ENCODE measurements at places on chromosomes 2 and 18. TPM values are rescaled to one million over a fixed set of nuclear protein-coding genes. Genes with fewer than 3 reads are reported as not detected.

- peak; percentile 69 for DNase-seq
Measured at GRCh38 chr18:59660786-59661743, 36.2 kb downstream of the CCBE1 start.

- DNase-seq, result no peak
Measured at GRCh38 chr2:207138627-207139297, 27.0 kb downstream of the KLF7 start.

GRCh38 chr18:9571546-9571945 is 42.8 kb downstream of the PPP4R1 start:
- DNase-seq, result no peak

DNA sequence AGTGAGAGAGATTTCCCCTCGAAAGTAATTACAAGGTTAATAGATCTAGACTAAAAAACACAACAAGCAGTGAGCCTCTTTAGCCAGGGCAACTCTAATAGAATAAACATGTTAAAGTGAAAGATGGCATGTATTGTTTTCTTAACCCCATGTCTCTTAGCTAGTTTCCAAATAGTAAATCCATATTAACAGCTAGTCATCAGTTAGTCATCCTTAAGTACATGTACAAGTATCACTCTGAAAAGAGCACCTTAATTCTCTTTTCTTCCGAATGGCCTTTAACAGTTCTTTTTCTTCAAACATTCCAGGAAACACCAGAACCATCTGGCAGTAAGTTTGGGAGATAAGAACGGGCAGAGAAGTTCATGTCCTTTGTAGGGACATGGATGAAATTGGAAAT is 1480.0 kb downstream of the LRP1B start:
- peak; percentile 44 for DNase-seq

- no peak for DNase-seq
Measured at GRCh38 chr2:127941461-127941860, 55.7 kb upstream of the AMMECR1L start.

- DNase-seq, result no peak
Measured at GRCh38 chr18:567122-567521, 13.1 kb upstream of the CETN1 start.

- peak; percentile 67 for DNase-seq
Measured at GRCh38 chr2:43288417-43289305, 62.3 kb upstream of the ZFP36L2 start.

- DNase-seq, result no peak
Measured at GRCh38 chr2:233338046-233338445, 16.2 kb upstream of the DGKD start.

DSC3 gene
- under 0.01 TPM for total RNA-seq

DNA sequence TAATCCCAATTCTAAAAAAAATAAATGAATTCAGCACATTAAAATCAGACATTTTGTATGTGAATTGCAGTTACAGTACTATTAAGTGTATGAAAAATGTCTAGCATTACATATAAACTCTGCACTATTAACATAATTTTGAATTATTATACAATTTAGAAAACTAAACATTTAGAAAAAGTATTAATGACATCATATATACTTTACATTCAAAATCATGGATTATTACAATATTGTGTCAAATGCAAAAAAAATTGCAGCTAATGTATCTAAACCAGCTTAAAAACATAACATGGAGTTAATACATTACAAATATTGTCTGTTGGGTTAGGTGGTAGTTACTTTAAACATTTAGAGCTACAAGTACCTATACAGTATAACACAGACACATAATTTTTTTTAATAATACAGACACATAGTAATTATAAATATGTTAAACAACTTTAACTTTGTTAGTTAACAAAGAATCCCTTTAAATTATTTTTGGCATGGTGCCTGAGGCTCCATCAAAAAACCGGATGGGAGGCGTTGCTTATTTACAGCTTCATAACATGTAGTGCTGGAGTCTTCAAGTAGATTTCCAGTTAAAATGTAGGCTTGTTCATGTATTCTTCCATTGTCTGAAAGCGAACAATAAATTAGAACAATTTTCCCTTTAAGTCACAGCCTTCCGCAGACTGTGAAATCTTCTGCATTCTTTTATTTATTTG is 79.1 kb downstream of the AP1S3 start:
- no peak for DNase-seq

DNA sequence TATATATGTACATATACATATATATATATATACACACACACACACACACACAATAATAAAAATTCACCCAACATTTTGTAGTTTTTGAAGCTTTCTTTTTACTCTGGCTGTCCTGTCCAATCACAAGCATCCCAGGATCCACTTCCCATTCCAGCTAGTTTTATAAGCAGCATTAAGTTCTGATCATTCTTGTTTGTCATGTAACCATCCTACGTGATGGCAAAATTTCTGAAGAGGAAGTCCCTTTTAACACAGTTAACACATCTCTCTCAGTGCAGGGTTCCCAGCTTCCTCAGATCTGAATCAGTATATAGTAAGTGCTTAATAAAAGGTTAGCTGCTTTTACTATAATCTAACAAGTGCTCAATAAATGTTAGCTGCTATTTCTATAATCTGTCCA is 26.4 kb downstream of the MYOM1 start:
- no peak for DNase-seq

DNA sequence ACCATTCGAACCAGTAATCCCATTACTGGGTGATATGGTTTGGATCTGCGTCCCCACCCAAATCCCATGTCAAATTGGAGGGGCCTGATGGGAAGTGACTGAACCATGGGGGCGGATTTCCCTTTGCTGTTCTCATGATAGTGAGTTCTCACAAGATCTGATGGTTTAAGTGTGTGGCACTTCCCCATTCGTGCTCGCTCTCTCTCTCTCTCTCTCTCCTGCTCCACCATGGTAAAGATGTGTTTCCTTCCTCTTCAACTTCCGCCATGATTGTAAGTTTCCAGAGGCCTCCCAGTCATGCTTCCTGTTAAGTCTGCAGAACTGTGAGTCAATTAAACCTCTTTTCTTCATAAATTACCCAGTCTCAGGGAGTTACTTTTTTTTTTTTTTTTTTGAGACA is 62.6 kb downstream of the NBAS start:
- no peak for DNase-seq

DNA sequence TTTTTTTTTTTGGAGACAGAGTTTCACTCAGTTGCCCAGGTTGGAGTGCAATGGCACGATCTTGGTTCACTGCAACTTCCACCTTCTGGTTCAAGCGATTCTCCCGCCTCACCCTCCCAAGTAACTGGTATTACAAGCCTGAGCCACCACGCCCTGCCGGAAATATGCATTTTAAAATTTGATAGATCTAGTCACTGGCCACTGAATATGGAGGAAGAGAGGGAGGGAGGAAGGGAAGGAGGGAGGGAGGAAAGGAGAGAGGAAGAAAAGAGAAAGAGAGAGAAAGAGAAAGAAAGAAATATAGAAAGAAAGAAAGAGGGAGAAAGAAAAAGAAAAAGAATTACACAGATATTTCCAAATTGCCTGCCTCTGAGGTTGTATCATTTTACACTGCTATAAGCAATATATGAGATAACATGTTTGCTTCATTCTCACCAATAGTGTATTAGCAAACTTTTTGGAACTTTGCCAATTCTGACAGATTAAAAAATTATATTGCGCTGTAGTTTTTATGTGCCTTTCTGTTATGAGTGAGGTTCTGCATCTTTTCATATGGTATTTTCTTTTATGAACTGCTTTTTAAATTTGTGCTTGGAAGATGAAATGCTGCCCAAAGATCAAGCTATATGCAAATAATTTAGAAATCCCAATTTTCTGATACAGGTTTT is 161.2 kb upstream of the MAP3K20 start:
- DNase-seq, result no peak

CD226 gene
- total RNA-seq, result 1.1 TPM

DNA sequence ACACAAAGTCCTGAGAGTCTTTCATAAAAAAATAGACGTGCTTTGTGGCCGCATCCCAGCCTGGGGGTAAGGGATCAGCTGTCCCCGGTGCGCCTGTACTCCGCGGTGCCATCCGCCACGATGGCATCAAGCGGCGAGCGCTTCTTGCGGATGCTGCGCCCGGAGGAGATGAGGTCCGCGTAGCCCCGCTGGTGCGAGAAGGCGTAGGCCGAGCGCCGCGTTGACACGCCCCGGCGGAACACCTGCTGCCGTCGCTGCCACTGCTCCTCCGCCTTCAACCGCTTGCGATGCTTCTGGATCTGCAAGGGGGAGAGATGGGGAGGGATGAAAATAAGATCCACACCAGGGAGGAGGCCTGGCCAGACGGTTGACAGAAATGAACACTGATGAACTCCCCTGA is 26.8 kb upstream of the NARS1 start:
- DNase-seq, result no peak

- DNase-seq, result no peak
Measured at GRCh38 chr2:54330926-54331835, 75.2 kb upstream of the TSPYL6 start.

ARHGAP15 gene
- total RNA-seq, result not detected

GRCh38 chr2:85250045-85250444 is 77.7 kb downstream of the TGOLN2 start:
- peak; percentile 39 for DNase-seq

GRCh38 chr2:46720592-46721185 is 194.9 kb downstream of the MCFD2 start:
- DNase-seq, result peak; percentile 39

IL1A gene
- 1.1 TPM for total RNA-seq

CYP26B1 gene
- total RNA-seq, result not detected

ARHGAP28 gene
- 3.8 TPM for total RNA-seq

- no peak for DNase-seq
Measured at GRCh38 chr2:226088366-226088674, 688.8 kb downstream of the NYAP2 start.

DNA sequence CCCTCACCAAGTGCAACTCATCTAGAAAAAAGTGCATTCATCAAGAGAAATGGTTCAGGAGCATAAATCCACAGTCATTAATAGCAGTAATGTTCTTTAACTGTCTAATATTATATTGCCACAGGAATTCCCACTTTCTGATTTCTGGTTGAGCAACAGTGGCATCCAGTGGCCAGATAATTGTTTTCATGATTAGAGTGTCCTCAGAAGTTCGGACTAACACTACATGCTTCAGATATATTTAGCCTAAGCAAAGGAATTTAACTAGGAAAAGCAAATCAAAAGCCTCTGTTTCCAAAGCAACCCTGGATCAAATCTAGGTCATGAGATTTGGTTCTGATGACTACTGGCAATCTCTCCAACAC is 9.8 kb upstream of the ERBB4 start:
- peak; percentile 28 for DNase-seq

DNA sequence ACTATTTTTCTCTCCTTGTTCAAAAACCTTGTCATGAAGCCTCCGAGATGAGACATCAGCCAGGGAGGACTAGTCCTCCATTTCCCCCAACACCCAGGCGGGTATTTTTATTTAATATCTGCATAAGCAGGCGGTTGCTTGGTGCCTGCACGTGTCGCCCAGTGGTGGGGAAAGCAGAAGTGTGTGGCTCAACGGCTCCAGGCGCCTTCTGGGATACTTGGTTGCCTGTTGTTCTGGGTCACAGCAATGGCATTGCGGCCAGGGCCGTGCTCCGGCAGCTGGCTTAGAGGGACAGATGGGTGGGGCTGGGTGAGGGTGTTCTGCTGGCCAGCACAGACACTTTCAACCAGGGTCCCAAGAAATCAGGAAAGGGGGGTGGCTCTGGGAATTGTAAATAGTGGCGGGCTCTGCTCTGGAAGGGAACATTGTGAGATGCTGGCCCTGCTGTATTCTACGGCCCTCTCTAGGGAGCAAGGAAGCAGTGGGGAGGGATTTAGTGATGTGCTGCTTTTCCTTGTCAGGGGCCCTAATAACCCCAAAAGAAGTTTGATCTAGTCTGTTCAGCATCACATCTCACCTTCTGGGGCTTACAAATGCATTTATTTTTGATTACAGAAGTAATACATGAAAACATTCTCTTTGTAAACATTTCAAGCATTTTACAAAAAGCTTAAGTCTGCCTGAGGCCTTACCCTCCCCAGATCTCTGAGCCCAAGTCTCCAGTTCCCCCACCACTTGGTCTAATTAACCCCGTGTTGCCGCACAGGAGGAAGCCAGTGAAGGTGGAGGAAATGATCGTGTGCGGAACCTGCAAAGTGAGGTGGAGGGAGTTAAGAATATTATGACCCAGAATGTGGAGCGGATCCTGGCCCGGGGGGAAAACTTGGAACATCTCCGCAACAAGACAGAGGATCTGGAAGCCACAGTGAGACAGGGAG is 1.1 kb downstream of the VAMP8 start:
- DNase-seq, result no peak

GALM gene
- 24.2 TPM for total RNA-seq

DNA sequence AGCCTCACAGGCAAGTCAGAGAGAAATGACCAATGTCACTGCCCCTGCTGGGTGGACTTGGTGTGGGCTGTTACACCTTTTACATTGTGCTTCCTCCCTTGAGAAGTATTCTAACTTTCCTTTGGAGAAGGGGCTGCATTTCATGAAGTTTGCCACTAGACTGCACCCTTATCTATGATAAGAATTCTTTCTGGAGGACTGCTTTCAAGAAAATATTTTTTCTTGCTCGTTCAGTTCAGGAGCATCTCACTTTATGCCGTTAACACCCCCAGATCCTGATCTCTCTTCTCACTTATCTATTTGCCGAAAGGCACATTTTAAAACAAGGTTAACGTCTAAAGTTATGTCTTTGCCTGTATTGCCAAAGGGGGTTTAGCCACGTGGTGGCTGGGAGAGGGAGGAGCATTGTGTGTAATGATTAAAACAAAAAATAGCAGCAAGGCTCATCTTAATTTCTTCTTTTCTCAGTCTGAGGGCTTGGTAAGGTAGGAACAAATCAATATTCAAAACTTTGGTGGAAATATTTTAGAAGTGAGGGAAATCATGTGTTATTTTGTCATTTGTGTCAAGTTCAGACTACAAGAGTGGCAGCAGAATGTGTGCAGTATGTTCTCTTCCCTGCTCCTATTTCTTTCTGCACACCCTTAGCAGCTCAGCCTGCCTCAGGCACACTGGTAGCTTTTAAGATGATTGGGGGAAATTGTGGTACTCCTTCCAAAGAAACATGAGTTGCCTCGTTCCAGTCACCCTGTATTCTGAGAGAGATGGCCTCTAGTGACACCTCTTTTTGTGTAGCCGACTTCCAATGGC is 1.6 kb upstream of the IGFBP5 start:
- peak; percentile 71 for DNase-seq

DNA sequence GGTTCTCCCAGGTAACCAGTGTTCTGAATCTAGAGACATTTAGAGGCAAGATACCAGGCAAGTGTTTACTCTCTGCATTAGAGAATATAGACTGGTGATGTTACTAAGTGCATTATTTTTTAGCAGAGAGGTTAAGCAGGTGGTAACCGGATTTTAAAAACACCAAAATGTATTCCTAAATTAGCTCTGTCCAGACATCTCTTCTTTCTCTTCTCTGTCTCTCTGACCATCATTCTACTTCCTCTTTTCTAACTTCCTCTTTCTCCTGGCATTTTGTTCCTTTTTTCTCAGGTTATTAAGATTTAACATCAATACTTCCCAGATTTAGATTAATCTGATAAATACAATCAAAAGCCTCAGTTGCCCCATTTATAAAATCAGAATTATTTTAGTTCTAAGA is 31.7 kb upstream of the DYNC1I2 start:
- no peak for DNase-seq

PLCD4 gene
- total RNA-seq, result 2.0 TPM

- no peak for DNase-seq
Measured at GRCh38 chr2:145137901-145138300, 618.0 kb upstream of the ZEB2 start.

ABCA12 gene
- total RNA-seq, result under 0.01 TPM

Measured in IMR-90 (cell line).